NCI-H1105 (cell line): ENCODE measurements at places on chromosomes 7 and 10.

GRCh38 chr10:18437486-18437885 is 213.9 kb downstream of the NSUN6 start:
- DNase-seq, result no peak

GRCh38 chr7:121300685-121301420 is 27.9 kb upstream of the WNT16 start:
- DNase-seq, result no peak

DNA sequence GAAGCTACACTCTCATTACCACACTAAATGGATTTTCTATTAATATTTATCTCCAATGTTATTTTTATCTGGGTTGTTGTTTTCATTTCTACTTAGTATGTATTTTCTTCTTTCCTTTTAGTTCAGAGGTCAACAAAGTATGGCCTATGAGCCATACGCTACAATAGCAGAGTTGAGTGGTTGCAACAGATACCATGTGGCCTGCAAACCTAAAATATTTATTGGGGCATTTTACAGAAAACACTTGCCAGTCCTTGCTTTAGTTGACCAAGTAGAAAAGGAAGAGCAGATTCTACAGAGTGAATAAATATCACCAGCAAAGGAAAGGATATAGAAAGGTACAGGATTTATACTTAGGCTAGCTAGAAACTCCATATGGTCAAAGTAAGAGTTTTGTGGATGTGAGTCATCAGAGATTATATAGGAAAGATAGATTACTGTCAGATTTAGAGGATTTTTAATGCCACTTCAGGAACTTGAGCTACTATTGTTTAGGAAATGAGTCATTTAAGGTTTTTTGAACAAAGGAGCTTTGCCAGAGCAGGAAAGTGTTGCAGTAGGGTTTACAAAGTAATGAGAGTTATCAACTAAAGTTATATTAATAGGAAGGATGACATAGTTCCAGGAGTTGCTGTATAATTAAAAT is 323.3 kb upstream of the KAT6B start:
- no peak for DNase-seq

- no peak for DNase-seq
Observed at GRCh38 chr7:30304177-30304884, 19.9 kb downstream of the ZNRF2 start.

GRCh38 chr7:134732728-134733127 is 46.7 kb upstream of the CALD1 start:
- DNase-seq, result no peak

DNA sequence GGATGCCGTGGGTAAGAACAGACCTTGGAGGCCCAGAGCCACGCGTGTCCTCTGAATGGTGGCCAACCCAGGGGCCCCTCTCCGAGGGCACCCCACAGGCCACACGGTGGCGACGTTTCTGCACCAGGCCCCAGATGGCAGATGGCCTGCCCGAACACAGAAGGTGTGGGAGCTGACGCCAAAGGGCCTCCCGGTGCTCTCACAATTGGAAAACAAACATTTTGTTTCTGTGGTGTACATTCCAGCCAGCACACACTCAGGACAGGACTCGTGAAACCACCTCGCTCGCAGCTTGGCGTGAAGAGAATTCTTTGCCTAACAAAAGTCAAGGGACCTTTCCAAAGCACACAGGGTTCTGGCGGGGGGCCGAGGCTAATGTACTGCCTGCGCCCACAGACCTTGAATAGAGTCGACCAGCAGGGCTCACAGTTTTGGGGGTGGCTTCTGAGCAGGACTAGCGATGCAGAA is 112.1 kb downstream of the FAM53B start:
- DNase-seq, result no peak
